ENCODE measurements at places on chromosomes 16 and 17. TPM values are rescaled to one million over a fixed set of nuclear protein-coding genes. Genes with fewer than 3 reads are reported as not detected.

SLC9A5 gene
- total RNA-seq = 0.36 TPM

GRAPL gene
- total RNA-seq = 1.5 TPM

SLC4A1 gene
- not detected for total RNA-seq

PRAC1 gene
- total RNA-seq = not detected

ANKRD40CL gene
- total RNA-seq = not detected

DNA sequence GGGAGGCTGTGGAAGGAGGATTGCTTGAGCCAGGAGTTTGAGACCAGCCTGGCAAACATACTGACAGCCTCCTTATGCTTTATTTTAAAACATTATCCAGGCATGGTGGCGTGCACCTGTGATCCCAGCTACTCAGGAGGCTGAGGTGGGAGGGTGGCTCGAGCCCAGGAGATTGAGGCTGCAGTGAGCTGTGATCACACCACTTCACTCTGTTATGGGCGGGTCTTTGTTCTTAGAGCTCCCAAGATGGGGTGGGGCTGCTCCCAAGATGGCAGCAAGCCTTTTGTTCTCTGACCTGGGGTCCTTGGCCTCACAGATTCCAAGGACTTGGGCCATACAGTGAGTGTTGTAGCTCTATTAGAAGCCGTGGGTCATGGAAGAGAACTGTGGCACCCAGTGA lies 26.1 kb upstream of the ST6GALNAC2 start:
- DNase-seq = no peak

GRCh38 chr16:87371261-87371866 lies 12.2 kb downstream of the FBXO31 start:
- no peak for DNase-seq

DNA sequence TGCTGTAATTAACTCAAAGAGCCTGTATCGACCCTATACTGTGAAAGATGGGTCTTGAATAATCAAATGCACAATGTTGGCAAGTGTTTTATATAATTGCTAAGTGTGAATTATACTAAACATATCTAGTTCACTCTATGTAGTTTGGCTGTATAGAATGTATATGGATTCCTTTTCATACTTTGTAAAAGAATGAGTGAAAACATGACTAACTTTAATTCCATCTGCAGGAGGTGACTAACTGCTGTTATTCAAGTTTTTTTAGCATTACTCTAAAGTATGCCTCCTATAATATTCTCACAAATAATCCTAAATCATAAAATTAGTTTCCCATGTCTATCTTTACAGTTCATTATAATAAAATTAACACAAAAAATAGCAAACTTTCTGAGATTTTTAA lies 394.0 kb upstream of the MON1B start:
- no peak for DNase-seq

DNA sequence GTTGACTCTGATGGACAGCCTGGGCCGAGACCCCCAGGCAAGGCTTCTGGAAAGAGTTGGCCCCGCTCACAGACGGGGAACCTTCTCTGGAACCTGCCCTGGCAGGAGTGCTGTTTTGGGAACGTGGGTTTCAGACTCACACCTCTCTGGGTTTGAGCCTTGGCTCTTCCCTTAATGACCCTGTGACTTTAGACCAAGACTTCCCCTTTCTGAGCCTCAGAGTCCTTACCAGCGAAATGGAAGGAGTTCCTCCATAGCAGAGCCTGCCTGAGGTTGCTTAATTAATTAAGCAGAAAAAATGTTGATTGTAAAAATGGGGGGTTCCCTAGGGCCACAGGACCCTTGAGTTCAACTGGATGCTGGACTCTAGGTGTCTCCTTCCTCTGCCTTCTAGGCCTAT lies 408.2 kb downstream of the SEC14L1 start:
- DNase-seq = no peak

DNA sequence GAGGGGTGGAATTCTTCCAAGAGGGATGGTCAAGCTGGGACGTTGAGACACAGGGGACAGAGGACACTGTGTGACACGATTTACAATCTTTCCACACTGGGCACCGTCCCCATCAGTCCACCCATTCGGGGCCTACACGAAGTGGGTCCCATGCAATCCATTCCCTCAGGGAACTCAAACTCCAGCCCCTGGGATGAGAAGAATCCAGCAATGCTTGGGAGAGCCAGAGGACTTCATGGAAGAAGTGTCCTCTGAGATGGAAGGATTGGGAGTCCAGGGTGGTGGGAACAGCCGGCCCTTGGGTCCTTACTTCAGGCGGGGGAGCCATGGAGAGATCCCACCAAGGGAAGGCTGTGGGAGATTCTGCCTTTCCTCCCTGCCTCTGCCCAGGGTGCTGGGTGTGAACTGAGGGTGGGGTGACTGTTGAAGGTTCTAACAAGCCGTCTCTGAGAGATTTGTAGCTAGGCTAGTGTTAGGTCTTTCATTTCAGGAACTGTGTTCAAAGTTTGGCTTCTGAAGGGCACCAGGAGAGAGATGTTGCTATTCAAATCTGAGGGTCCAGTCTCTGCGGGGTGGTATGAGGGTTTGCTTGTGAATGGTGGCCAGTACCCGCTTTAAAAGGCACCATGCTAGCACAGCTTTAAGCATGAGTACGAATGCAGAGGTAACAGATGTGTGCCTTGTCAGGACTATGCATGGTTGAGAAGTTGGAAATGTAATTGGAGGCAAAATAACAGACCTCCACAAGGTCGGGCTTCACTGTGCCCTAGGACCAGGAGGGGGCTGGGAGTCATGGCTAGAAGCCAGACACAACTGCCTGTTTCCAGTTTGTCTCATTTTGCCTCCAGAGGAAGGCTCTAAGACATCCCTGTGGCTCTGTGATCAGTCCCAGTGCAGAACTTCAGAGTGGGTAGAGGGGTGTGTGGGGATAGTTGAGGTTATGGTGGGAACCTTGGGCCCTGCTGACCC lies 1.9 kb downstream of the ATP1B2 start:
- DNase-seq = peak; percentile 47

- no peak for DNase-seq
These were observed 12.0 kb upstream of the CLUH start for GRCh38 chr17:2723505-2723996.

- DNase-seq = no peak
These were observed 13.1 kb upstream of the RNF135 start for GRCh38 chr17:30957741-30958140.

DNA sequence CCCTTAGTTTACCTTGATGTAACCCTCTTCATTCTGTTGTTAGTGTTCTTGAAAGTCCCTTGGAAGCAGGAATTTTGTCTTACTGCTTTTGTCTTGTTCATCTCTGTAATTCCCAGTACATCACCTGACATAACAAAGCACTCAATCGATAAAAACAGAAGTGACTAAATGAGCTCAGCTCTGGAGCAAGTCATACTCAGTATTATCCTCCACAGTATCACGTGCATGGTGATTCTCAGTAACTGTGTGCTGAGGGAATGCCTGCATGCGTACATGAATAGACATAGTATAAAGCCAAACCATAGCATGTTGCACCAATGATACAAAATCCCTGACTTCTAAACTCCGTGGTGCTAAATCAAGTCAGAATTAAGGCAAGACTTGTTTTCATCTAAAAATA lies 7.2 kb downstream of the KRT38 start:
- DNase-seq = no peak

DNA sequence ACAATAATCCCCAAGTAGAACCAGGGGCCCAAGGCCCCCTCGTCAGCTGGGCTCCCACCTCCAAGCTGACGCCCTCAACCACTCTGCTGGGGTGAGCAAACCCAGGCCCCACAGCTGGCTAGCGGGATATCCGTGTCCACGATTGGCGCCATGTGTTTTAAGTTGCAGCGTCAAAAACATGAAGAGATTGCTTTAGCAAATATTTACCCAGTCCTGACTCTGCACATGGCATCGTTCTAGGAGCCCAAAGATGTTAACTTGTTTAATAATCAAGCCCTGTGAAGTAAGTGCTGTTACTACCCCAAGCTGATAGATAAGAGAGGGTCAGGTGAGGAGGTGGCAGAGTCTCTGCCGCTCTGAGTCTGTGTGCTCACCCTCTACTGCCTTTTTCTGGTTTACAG lies 344 bp upstream of the SEPTIN12 start:
- DNase-seq = no peak

DNA sequence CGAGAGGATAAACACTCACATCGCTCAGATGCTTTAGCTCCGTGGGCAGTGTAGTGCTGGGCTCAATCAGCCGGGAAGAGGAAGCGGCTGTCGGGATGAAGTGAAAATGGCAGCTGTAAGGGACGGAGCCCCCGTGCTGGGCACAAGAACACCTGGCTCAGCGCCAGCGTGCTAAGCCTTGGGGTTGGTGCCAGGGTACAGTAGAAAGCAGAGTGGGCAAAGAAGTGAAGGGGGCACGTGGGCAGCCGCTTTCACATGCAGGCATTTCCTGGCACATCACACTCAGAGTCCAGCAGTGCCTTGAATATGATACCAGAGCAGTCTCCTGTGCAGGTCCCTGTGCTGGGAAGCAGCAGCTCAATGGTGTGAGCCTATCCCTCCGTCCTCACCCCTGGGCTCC lies 51.1 kb upstream of the FOXF1 start:
- no peak for DNase-seq

DNA sequence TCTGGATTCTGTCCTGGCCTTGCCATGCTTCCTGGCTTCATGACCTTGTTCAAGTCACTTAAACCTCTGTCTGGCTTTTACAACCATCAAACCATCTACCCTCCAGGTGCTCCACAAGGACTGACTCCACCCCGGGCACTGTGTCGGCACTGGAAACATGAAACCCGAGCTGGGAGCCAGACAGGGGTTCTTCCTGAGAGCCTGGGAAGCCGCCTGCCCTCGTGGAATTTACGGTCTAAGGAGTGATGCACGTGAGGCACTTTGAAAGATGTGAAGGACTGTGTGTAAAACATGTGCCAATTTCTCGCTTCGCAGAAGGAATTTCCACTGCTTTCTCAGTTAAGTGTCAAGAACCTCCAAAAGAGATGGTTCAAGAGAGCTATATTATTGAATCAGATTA lies 11.6 kb downstream of the CDK5R1 start:
- DNase-seq = no peak

DNA sequence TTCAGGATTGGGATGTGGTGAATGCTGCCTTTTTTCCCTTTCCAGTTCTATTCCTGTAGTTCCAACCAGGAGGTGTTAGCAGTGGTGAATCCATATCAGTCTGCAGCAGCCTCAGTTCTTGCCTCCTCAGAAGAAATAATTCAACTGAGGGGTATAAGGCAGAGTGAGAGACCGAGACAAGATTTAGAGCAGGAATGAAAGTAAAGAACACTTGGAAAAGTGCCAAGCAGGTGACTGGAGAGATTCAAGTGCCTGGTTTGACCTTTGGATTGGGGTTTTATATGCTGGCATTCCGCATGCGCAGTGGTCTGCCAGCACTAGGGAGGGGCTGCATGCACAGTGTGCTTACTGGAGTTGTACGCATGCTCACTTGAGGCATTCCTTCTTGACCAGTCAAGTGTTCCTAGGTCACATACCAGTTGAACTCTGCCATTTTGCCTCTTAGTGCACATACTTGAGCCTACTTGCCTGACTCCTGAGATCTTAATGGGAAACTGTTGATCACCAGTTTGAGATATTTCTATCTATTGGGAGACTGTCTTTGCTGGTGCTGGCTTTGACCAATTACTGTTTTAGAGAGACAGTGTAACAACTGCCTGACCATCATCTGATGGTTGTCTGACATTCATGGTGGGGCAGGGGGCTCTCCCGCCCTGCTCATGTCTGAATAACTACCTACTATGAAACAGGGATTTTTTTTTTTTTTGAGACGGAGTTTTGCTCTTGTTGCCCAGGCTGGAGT lies 680 bp upstream of the CCL15 start:
- no peak for DNase-seq

DNA sequence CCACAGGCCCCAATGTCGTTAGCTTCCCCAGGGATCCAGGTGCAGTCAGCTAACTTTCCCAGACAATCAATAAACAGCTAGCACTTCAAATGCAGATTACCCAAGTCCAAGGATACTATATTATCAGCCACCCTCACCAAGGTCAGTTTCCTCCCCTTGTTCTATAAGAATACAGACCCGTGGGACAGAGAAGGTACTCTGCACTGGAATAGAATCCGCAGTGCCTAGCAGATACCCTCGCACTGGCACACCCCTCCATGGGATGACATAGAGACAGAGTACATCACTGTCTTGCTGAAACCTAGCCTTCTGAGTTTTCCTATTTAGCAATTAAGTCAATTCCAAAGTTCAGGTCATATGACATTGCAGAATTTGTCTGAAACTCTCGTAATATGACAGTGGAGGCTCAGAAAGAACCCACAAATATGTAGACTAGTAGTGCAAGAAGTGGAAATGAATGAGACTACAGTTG lies 40.0 kb upstream of the ABCA10 start:
- no peak for DNase-seq

DNA sequence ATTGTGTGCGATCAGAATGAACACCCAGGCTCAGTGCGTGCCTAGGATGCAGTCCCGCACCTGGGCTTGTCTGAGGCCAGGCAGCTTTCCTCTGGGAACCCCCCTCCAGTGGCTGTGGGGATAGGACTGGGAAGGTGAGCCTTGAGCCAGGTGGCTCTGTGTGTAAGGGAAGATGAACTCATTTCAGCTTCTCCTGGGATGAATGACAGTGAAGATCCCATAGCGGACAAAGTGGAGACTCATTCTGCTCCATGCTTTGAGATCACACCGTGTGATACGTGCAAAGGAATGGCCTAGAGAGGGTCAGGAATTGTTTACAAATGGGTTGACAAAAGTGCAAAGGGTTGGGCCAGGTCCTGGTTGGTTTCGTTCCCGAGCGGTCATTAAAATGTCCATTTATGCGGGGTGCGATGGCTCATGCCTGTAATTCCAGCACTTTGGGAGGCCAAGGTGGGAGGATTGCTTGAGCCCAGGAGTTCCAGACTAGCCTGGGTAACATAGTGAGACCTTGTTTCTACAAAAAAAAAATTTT lies 15.8 kb downstream of the GPRC5C start:
- no peak for DNase-seq

- DNase-seq = no peak
These were observed 57.1 kb upstream of the EMP2 start for GRCh38 chr16:10637337-10638037.
